HCT116 (cell line): ENCODE measurements at places on chromosomes 1 and 21. TPM values are rescaled to one million over a fixed set of nuclear protein-coding genes. Genes with fewer than 3 reads are reported as not detected.

KCNN3 gene
- total RNA-seq, result 1.1 TPM

CFHR1 gene
- 0.34 TPM for total RNA-seq

SERPINC1 gene
- total RNA-seq, result 0.61 TPM

BRINP3 gene
- not detected for total RNA-seq

OR6K3 gene
- total RNA-seq, result not detected

CHODL gene
- not detected for total RNA-seq

ADAMTS1 gene
- 0.98 TPM for total RNA-seq

DNAJC28 gene
- 0.81 TPM for total RNA-seq

- H3K4me3 ChIP-seq, result no peak overlapping the region
- H3K27ac ChIP-seq, result no peak overlapping the region; the same call in 1 of the 2 replicates
- H3K27me3 ChIP-seq, result no peaks in the 10 kb centered on the region
- no peak for DNase-seq
- peaks cover 28% of the 10 kb centered on the region for H3K4me1 ChIP-seq
Observed at GRCh38 chr1:6360117-6360496, 33.5 kb downstream of the ACOT7 start.

DNA sequence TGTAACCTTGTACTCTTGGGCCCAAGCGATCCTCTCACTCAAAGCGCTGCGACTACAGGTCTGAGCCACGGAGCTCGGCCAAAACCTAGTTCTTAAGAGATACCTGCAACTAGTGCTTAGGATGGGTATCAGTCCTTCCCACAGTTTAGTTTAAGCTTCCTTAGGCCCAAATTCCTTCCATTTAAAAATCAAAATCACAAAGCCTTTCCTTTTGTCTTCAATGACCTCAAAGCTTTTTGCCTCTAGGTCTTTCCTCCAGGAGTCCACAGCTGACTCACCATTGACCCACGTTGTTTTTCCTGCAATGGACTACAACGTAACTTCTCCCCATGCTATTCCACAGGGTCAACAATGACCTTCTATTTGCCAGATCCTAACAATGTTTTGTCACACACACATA is 64.0 kb downstream of the APP start:
- peaks cover 7% of the 10 kb centered on the region; the same call in 1 of the 2 replicates for H3K36me3 ChIP-seq
- H3K27me3 ChIP-seq, result no peaks in the 10 kb centered on the region
- no peak overlapping the region for H3K4me3 ChIP-seq
- DNase-seq, result no peak

- H3K4me1 ChIP-seq, result peaks cover 14% of the 10 kb centered on the region; the same call in 1 of the 2 replicates
- no peak for DNase-seq
- H3K27me3 ChIP-seq, result no peaks in the 10 kb centered on the region
- no peaks in the 10 kb centered on the region for H3K36me3 ChIP-seq
- peak overlapping the region; percentile 58 for H3K27ac ChIP-seq
- H3K4me3 ChIP-seq, result no peak overlapping the region
Observed at GRCh38 chr1:24704411-24705259, 40.6 kb upstream of the CLIC4 start.

- no peak overlapping the region for H3K27ac ChIP-seq
- DNase-seq, result no peak
- H3K27me3 ChIP-seq, result no peaks in the 10 kb centered on the region
- peaks cover 5% of the 10 kb centered on the region; the same call in 1 of the 2 replicates for H3K4me1 ChIP-seq
- H3K4me3 ChIP-seq, result no peak overlapping the region
Observed at GRCh38 chr1:221887758-221888157, 145.9 kb upstream of the DUSP10 start.

DNA sequence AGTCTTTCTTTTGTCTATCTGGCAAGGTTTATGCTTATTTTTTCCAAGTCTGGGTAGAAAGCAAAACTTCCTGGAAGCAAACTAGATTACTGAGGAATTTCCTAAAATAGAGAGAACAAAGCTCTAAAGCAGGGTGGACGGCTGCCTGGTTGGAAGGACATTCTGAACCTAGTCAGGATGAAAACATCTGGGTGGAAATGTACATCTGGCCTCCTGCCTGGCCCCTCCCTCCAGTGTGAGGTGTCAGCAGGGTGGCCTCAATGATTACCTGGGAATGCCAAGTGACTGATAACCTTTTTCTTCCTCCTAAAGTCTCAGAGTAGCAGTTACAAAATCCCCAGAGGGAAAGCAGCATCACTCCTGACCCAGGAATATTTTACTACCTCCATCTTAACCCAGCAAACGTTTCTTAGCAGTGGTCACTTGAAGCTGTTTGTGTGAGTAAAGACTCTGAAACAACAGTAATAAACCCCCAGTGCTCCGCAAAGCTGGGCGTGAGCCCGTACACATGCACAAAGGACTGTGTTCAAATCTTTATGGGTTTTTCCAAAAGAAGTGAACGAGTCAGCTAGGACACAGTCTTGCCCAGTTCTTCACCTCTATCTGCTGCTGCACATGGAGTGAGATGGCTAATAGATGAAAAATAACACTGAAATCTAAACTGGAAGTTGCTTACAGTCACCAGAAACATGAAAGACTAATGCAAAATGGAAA is 18.9 kb downstream of the ANGPTL7 start:
- H3K27ac ChIP-seq, result no peak overlapping the region
- no peak overlapping the region for H3K4me3 ChIP-seq
- H3K36me3 ChIP-seq, result peaks cover 47% of the 10 kb centered on the region; the same call in 1 of the 2 replicates
- H3K27me3 ChIP-seq, result no peaks in the 10 kb centered on the region
- H3K4me1 ChIP-seq, result no peaks in the 10 kb centered on the region
- no peak for DNase-seq

- no peak overlapping the region for H3K4me3 ChIP-seq
- no peaks in the 10 kb centered on the region for H3K27me3 ChIP-seq
- DNase-seq, result no peak
- H3K36me3 ChIP-seq, result no peaks in the 10 kb centered on the region
Observed at GRCh38 chr1:168504064-168504837, 39.5 kb downstream of the XCL2 start.

DNA sequence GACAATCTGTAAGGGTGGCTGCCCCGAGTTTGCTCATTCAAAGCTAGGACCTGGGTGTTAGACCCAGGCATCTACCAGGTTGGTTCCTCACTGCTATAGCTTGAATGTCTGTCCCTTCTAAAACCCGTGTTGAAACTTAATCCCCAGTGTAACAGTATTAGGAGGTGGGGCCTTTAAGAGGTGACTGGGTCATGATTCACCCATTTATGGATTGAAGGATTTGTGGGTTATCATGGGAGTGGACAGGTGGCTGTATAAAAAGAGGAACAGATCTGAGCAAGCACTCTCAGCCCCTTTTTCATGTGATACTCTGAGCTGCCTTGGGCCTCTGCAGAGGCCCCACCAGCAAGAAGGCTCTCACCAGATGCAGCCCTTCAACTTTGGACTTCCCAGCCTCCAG is 29.4 kb downstream of the PSMG1 start:
- no peak overlapping the region for H3K4me3 ChIP-seq
- no peaks in the 10 kb centered on the region for H3K36me3 ChIP-seq
- DNase-seq, result no peak
- peaks cover 11% of the 10 kb centered on the region; the same call in 1 of the 2 replicates for H3K4me1 ChIP-seq
- H3K27ac ChIP-seq, result no peak overlapping the region
- H3K27me3 ChIP-seq, result no peaks in the 10 kb centered on the region

- no peak overlapping the region for H3K27ac ChIP-seq
- no peaks in the 10 kb centered on the region for H3K27me3 ChIP-seq
- no peak overlapping the region for H3K4me3 ChIP-seq
- no peaks in the 10 kb centered on the region for H3K36me3 ChIP-seq
- DNase-seq, result no peak
Observed at GRCh38 chr1:219460896-219461815, 151.7 kb downstream of the ZC3H11B start.

- no peak overlapping the region for H3K4me3 ChIP-seq
- H3K4me1 ChIP-seq, result peaks cover 85% of the 10 kb centered on the region
- peak overlapping the region; percentile 89 for H3K27ac ChIP-seq
- no peak for DNase-seq
- peaks cover 34% of the 10 kb centered on the region; the same call in 1 of the 2 replicates for H3K36me3 ChIP-seq
- H3K27me3 ChIP-seq, result no peaks in the 10 kb centered on the region
Observed at GRCh38 chr1:6221210-6221784, 14.5 kb downstream of the ICMT start.

- no peak overlapping the region for H3K27ac ChIP-seq
- H3K36me3 ChIP-seq, result 0 out of 2 replicates have a peak, but pooled peaks cover 8% of the 10 kb centered on the region
- no peaks in the 10 kb centered on the region for H3K27me3 ChIP-seq
- peaks cover 4% of the 10 kb centered on the region; the same call in 1 of the 2 replicates for H3K4me1 ChIP-seq
- no peak overlapping the region for H3K4me3 ChIP-seq
- peak; percentile 54 for DNase-seq
Observed at GRCh38 chr1:207797229-207797973, 45.5 kb downstream of the CD46 start.

DNA sequence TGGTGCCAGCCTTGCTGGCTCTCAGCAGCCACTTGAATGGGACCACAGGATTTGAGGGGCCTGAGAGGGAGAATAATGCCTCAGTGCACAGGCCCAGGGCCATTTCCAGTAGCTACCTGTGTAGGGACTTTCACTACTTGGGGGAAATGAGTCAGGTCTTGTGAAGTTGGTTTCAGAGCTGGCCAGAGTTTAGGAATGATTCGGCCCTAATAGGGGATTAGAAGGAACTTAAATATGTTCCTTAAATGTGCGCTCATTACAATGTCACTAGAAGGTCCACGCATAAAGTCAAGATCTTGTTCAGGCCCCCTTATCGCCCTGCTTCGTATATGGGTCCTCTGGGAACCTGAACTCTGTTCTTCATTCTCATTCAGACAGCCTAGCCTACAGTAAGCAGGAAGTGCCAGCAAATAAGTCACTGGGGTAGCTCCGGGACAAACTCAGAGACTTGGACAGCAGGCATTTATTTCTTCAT is 5.6 kb upstream of the AKR1A1 start:
- no peak overlapping the region for H3K4me3 ChIP-seq
- H3K36me3 ChIP-seq, result no peaks in the 10 kb centered on the region
- no peaks in the 10 kb centered on the region for H3K27me3 ChIP-seq
- no peak for DNase-seq

- no peak overlapping the region for H3K27ac ChIP-seq
- no peaks in the 10 kb centered on the region for H3K27me3 ChIP-seq
- H3K4me1 ChIP-seq, result 0 out of 2 replicates have a peak, but pooled peaks cover 3% of the 10 kb centered on the region
- no peak overlapping the region for H3K4me3 ChIP-seq
- DNase-seq, result no peak
Observed at GRCh38 chr1:13813398-13814012, 113.5 kb downstream of the PRDM2 start.

- H3K36me3 ChIP-seq, result no peaks in the 10 kb centered on the region
- no peak overlapping the region for H3K27ac ChIP-seq
- H3K4me1 ChIP-seq, result no peaks in the 10 kb centered on the region
- no peaks in the 10 kb centered on the region for H3K27me3 ChIP-seq
Observed at GRCh38 chr1:100152271-100152670, 19.3 kb downstream of the TRMT13 start.

DNA sequence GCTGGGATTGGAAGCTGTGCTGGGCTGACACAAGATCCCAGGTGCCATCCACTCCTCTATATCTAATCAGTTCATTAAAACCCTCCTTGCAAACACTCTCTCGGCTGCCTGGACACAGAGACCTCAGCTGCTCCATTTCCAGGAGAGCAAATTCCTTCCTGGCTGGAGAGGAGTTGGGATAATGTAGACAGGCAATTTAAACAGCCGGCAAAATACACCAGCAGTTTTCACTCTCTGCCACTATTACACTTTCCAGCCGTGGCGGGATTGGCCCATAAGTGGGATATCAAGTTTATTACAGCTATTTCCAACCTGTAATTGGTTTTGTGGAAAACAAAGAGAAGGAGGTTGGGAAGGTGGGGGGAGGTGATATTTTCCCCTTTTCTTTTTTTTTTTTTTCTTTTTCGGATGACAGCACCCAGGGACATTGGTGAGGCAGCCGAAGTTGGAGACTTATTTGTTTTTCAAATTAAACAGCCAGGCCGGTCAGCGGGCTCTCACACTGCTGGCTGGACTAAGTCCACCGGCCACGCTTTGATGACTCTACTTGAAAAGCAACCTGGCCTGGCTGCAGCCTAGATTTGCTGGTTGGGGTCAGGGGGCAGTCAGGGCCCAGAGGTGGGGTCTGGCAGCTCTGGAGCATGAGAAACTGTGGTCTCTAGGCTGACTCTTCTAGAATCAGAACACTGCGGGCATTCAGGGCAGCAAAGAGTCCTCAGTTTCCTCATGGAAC is 177.4 kb downstream of the IGSF21 start:
- H3K36me3 ChIP-seq, result no peaks in the 10 kb centered on the region
- no peak overlapping the region for H3K4me3 ChIP-seq
- H3K27me3 ChIP-seq, result peaks cover 29% of the 10 kb centered on the region
- H3K4me1 ChIP-seq, result peaks cover 6% of the 10 kb centered on the region; the same call in 1 of the 2 replicates

DNA sequence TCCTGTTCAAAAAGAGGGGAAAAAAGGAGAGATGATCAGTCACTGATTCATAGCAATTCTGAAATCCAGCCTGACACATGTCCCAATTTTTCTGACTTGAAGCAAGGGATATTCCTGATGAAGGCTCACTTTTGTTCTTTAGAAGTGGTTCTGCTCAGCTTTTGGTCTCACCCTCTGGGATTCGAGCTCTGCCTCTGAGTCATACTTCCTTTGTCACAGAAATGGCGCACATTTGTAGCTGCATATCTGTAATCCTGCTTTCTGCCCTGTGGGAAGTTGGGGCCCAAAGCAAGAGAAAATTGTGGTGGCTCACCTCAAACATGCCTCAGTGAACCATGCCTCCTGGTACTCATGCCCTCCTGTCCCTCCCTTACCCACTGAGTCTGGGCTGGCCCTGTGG is 22.3 kb upstream of the FAM78B start:
- H3K27ac ChIP-seq, result no peak overlapping the region
- H3K4me3 ChIP-seq, result no peak overlapping the region
- DNase-seq, result no peak
- H3K36me3 ChIP-seq, result no peaks in the 10 kb centered on the region
- peaks cover 32% of the 10 kb centered on the region for H3K27me3 ChIP-seq

- DNase-seq, result no peak
- no peak overlapping the region for H3K27ac ChIP-seq
- H3K27me3 ChIP-seq, result no peaks in the 10 kb centered on the region
- no peaks in the 10 kb centered on the region for H3K4me1 ChIP-seq
Observed at GRCh38 chr21:29365661-29366265, 67.0 kb downstream of the BACH1 start.

DNA sequence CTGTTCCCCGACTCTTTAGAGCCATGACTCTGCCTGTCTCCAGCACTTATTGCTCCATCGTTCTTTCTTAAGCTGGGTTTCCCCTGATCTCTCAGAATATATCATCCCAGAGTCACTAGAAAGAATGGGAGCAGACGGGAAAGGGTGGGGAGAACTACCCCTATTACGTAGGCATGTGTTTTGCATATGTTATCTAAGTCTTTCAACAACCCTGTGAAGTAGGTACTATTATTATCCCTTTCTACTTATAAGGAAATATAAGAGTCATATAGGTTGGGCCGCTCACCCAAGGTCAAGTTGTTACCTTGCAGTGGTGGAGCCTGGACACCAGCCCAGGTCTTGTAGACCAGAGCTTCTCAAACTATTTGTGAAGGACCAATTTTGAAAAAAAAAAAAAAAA is 38.7 kb downstream of the ELF3 start:
- DNase-seq, result no peak
- H3K4me3 ChIP-seq, result no peak overlapping the region
- H3K27me3 ChIP-seq, result no peaks in the 10 kb centered on the region
- no peak overlapping the region for H3K27ac ChIP-seq
